ENCODE measurements at places on chromosomes 3 and 15.
A peak's percentile ranks its signal among the peaks of the same experiment; 100 is the strongest.

- DNase-seq, result no peak
- no peaks in the 10 kb centered on the region for H3K4me1 ChIP-seq
- no peaks in the 10 kb centered on the region for H3K27me3 ChIP-seq
- no peak overlapping the region for H3K4me3 ChIP-seq
These were observed 163.1 kb downstream of the ZNF385D start for GRCh38 chr3:21587894-21588293.

- H3K27ac ChIP-seq, result no peak overlapping the region
- no peak overlapping the region for H3K4me3 ChIP-seq
- DNase-seq, result no peak
- H3K27me3 ChIP-seq, result no peaks in the 10 kb centered on the region
- no peaks in the 10 kb centered on the region for H3K4me1 ChIP-seq
These were observed 149.5 kb downstream of the RAP2B start for GRCh38 chr3:153311541-153311940.

GRCh38 chr3:165837058-165837525 lies at the start of gene BCHE:
Gene BCHE, minus strand, starts transcription at chr3:165837423. Its CDS starts 6,390 bp downstream, at chr3:165831033.
- H3K4me1 ChIP-seq, result no peaks in the 10 kb centered on the region
- H3K36me3 ChIP-seq, result no peaks in the 10 kb centered on the region
- no peak within 1 kb of the TSS for H3K27ac ChIP-seq
- no peak for DNase-seq
- H3K27me3 ChIP-seq, result no peaks in the 10 kb centered on the region

GRCh38 chr3:39105687-39106063 lies 1.8 kb downstream of the GORASP1 start:
- DNase-seq, result no peak
- no peaks in the 10 kb centered on the region for H3K27me3 ChIP-seq
- H3K4me1 ChIP-seq, result peaks cover 18% of the 10 kb centered on the region
- peak overlapping the region; percentile 27 for H3K27ac ChIP-seq

DNA sequence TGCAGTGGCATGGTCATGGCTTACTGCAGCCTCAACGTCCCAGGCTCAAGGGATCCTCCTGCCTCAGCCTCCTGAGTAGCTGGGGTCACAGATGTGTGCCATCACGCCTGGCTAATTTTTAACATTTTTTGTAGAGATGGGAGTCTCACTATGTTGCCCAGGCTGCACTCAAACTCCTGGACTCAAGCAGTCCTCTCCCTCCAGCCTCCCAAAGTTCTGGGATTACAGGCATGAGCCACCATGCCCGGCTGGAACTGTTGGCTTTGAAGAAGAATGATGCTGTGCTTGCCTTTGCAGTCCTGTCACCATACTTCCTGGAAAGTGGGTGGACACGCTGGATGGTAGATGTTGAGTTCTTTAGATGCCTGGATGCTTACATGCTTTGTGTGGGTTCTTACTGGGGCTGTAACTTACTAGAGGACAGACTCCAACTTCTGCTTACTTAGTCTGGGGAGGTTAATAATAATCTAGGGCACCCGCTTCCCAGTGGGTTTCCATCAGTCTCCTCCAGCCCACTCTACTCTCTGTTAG lies 36.7 kb downstream of the IGF1R start:
- peaks cover 27% of the 10 kb centered on the region for H3K4me1 ChIP-seq
- H3K4me3 ChIP-seq, result no peak overlapping the region
- DNase-seq, result no peak
- no peaks in the 10 kb centered on the region for H3K27me3 ChIP-seq
- no peaks in the 10 kb centered on the region for H3K36me3 ChIP-seq
